ENCODE measurements at places on chromosomes 7 and 10.

GRCh38 chr7:151440799-151441445 is 981 bp upstream of the CRYGN start:
- DNase-seq, result no peak

DNA sequence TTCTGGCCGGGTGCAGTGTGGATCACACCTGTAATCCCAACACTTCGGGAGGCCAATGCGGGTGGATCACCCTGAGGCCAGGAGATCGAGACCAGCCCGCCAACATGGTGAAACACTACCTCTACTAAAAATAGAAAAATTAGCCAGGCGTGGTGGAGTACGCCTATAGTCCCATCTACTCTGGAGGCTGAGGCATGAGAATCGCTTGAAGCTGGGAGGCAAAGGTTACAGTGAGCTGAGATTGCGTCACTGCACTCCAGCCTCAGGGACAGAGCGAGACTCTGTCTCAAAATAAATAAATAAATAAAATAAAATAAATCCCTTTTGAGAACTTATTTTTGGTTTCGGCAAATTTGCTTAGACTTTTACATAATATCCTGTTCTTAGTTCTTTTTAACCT is 31.3 kb upstream of the ATP6V0A4 start:
- no peak for DNase-seq

DNA sequence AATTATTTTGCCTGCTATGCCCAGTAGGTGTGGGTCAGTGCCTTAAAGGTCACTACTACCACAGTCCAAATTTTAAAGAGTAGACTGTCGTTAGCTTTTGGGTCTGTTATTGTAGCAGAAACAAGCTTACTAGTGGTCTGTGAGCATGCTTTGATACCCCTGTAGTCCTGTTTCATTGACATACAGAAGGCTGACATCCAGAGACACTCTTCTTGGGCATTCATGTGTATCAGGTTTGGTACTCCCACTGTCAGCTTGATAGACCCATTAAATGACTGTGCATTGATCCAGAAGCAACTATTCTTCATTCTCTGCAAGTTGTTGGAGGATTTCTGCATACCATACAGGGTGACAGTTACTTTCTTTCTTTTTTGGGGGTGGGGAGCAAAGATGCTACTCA is 884.4 kb upstream of the CELF2 start:
- no peak for DNase-seq

- DNase-seq, result no peak
These were observed 81.9 kb downstream of the RAMP3 start for GRCh38 chr7:45239486-45239885.

GRCh38 chr10:5107860-5108526 is 13.8 kb downstream of the AKR1C3 start:
- no peak for DNase-seq

- no peak for DNase-seq
These were observed 29.2 kb upstream of the PPP2R2D start for GRCh38 chr10:131871673-131872005.
